ENCODE measurements at places on chromosomes 1 and 21. TPM values are rescaled to one million over a fixed set of nuclear protein-coding genes. Genes with fewer than 3 reads are reported as not detected.
A peak's percentile ranks its signal among the peaks of the same experiment; 100 is the strongest.

OR2M3 gene
- 0.03 TPM for polyA plus RNA-seq

GRCh38 chr1:233790662-233791371 is 113.7 kb upstream of the SLC35F3 start:
- DNase-seq, result peak; percentile 40

DNA sequence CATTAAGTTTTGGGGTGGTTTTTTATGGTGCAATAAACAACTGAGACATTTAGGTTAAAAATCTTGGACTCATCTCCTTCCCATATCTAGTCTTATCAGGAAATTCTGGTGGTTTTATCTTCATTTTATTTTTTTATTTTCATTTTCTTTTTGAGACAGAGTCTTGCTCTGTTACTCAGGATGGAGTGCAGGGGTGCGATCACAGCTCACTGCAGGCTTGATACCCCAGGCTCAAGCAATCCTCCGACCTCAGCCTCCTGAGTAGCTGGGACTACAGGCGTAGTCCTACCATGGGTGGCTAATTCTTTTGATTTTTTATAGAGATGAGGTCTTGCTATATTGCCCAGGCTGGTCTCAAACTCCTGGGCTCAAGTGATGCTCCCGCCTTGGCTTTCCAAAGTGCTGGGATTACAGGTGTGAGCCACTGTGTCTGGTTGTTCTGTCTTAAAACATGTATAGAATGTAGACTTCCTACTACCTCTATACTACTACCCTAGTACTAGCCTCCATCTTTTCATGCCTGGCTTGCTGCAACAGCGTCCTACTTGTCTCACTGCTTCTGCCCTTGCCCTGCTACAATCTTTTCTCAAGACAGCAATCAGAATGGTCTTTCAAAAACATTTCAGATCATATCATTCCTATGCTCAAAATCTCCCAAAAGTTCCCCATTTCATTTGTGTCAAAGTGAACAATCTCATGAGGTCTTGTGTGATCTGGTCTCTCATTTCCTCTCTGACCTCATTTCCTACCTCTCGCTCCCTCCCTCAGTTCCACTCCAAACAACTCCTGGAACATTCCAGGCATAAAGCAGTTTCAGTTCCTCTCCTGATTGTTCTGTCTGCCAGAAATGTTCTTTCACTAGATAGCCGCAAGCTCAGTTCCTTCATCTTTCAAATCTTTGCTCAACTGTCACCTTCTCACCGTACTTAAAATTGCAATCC is 5.9 kb upstream of the FCGR2A start:
- no peak for DNase-seq

DNA sequence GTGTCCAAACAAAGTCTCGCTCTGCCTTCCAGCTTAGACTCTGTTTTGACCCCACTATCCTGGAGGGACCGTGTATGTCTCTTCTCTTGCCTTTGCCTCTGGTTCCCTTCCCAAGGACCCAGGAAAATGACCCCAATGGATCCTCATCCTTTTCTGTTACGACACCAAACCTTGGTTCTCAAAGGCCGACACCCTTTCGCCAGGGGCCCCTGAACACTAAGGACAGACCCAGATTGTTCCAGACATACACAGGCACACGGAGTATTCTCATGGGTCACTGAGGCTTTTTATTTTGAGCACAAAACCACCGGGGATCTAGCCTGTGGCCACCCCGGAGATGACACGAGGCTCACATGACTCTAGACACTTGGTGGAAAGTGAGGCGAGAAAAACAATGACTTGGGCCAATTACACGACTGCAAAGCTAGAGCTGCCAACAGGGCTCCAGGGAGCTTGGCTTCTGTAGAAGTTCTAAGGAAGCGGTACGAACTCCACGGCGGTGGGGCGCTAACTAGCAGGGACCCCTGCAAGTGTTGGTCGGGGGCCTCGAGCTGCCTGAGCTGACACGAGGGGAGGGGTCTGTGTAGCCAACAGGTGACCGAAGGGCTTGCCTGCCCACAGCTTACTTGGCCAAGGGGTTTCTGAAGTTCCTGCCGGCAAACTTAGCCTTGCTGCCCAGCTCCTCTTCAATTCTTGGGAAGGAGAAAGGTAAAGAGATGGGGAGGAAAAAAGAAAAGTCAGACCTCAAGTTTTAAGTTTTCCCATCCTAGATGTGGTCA is 17.6 kb downstream of the ENO1 start:
- no peak for DNase-seq

BPNT1 gene
- 47.4 TPM for polyA plus RNA-seq

ATP1A4 gene
- polyA plus RNA-seq, result 0.30 TPM

CHIA gene
- polyA plus RNA-seq, result not detected

- peak; percentile 83 for DNase-seq
Observed at GRCh38 chr1:7478809-7479499, 292.1 kb upstream of the VAMP3 start.

- DNase-seq, result no peak
Observed at GRCh38 chr1:9841460-9841859, 17.7 kb upstream of the CLSTN1 start.

- peak; percentile 80 for DNase-seq
Observed at GRCh38 chr1:109773203-109773899, 9.6 kb upstream of the EPS8L3 start.

DNA sequence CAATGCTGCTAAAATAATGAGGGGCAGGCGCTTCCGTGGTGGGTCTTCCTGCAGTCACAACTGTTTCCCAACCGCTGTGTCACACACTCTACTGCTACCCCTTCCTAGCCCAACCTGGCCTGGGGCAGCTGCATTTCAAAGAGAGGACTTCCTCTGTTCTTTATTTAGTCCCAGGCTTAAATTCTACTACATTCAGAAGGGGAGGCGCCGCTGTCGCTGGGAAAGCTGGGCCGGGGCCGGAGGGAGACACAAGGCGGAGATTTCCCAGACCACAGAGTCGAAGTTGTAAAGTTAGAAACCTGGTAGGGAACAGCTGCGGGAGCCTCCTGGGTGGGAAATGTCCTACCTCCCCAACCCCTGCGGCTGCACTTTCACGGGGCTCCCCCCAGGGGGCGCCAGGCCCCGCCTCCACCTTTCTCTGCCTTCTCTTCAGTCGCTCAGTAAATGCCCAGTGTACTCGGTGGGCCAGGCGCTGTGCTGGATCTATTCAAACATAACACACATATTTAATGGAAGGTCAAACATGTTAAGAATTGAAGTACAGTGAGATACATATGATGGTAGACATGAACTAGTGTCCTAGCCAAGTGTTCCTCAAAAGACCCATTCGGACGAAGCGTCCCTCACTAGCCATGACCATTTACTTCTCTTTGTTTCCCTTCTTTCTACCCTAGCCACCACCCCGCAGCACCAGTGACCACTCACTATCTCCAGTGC is 23.1 kb downstream of the DYRK3 start:
- DNase-seq, result no peak

DNA sequence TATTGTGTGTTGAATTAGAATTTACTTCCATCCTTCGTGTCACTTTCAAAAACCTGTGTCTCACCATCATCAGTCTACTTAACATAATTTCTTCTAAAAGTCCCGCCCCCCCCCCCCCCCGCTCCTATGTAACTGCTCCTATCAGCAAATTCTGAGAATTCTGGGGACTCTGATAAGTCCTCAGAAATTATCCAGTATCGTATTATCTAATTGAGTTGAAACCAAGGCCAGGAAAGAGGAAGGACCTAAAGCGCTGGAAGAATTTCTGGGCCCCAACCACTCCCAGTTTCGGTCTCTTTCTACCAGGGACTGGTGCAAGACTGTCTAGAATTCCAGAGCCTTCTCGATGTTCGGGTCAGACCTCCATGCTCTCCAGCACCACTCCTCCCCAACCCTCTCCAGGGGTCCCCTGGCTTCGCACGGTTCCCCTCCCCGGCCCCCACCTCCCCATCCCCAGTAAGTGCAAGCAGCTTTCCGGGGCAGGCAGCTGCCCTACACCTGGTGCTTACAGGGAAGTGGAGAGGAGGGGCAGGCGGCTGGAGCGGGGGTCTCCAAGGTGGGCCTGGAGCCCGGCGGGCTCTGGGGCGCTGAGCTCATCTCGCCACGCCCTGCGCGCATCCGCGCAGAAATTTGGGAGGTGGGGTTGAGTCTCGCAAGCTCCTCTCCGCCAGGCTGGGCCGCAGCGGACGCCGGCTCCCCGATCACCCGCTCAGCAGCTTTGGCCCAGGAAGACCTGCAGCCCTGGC is 16.0 kb upstream of the ZNF496 start:
- DNase-seq, result no peak

DNA sequence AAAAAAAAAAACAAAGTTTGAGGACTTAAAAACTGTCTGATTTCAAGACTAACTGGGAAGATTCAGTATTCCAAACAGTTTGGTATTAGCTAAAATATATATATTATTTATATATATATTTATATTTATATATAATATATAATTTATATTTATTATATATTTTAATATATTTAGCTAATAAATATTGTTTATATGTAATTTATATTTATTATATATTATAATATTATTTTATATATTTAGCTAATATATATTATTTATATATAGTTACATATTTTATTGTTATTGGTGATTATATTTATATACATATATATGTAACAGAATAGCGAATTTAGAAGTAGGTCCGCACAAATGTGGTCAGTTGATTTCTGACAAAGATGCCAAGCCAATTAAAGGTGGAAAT is 480.2 kb upstream of the C1orf87 start:
- DNase-seq, result no peak

TESK2 gene
- polyA plus RNA-seq, result 7.2 TPM

AIRE gene
- 0.44 TPM for polyA plus RNA-seq

FALEC gene
- 0.52 TPM for polyA plus RNA-seq

Data from renal pelvis (tissue), 12 donors.